ENCODE measurements at places on chromosomes 2 and 18. TPM values are rescaled to one million over a fixed set of nuclear protein-coding genes. Genes with fewer than 3 reads are reported as not detected.

DNA sequence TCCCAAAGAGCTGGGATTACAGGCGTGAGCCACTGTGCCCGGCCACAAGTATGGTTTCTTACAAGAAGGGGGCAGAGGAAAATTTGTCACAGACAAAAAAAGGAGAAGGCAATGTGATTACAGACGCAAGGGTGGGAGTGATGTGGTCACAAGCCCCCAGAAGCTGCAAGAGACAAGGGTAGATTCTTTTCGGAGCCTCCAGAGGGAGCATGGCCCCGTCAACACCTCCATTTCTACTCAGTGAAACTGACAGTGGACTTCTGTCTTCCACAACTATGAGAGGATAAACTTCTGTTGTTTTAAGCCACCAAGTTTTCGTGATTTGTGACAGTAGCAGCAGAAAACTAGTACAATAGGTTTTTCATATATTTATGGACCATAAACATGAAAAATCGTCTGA is 2.1 kb upstream of the TCF7L1 start:
- DNase-seq: peak; percentile 54

- DNase-seq: no peak
These were observed 270.0 kb downstream of the HDAC4 start for GRCh38 chr2:239130786-239131325.

- no peak for DNase-seq
These were observed 4.6 kb downstream of the INHA start for GRCh38 chr2:219576505-219577388.

- DNase-seq: no peak
These were observed 36.2 kb downstream of the AMER3 start for GRCh38 chr2:130791617-130791939.

- DNase-seq: no peak
These were observed 711 bp downstream of the SFXN5 start for GRCh38 chr2:73070643-73071359.

The TMEM17 gene
- 4.4 TPM for polyA plus RNA-seq

Data from A549 (cell line).